ENCODE measurements at places on chromosomes 7 and 10.

- DNase-seq: no peak
These were observed 31.0 kb downstream of the BET1 start for GRCh38 chr7:93973134-93973533.

- DNase-seq: no peak
These were observed 106.7 kb downstream of the TNS3 start for GRCh38 chr7:47474937-47475879.

GRCh38 chr7:101177644-101178043 lies 2.4 kb downstream of the NAT16 start:
- DNase-seq: no peak

- DNase-seq: no peak
These were observed 524.3 kb downstream of the DNAJB6 start for GRCh38 chr7:157861031-157861491.

DNA sequence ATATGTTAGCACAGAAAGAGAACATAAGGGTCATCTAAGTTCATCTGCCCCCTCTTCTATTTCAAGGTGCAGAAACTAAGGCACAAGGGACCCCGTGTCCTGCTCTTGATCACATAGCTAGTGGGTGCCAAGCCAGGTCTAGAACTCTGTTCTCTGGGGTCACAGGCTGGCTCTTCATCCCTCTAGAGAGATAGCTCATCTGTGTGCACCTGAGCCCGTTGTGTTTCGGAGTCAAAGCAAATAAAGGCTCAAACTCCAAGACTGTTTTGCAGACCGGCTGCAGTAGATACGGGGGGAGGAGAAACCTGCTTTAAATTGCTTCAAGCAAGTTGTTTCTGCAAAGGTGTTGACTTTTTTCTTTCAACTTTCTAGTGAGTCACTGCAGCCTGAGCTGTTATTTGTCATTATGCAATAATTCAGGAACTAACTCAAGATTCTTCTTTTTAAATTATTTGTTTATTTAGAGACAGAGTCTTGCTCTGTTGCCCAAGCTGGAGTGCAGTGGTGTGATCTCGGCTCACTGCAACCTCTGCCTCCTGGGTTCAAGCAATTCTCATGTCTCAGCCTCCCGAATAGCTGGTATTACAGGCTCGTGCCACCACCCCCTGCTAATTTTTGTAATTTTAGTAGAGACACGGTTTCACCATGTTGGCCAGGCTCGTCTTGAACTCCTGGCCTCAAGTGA lies 6.5 kb downstream of the BLVRA start:
- DNase-seq: no peak

DNA sequence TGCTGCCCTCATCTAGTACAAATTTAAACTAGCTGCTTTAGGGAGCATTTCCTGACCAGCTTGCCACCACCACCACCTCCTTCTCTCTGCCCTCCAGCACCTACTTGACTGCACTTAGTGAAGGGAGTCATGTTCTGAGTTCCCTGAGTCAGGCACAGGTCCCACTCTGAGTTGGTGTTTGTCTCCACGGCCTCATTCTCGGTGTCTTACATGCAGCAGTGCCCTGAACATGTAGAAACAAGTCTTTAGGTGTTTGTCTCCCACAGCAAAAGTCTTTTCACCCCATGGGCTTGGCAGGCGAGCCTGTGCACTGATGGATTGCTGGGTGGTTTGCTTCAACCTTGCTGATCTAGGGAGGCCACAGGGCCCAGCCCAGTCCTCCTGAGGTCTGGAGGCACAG lies 16.9 kb downstream of the TSPAN14 start:
- no peak for DNase-seq

- no peak for DNase-seq
These were observed 66.4 kb upstream of the TNRC18 start for GRCh38 chr7:5489991-5490536.

- DNase-seq: no peak
These were observed 90.3 kb downstream of the MYL10 start for GRCh38 chr7:101538596-101539459.

- DNase-seq: no peak
These were observed 166.8 kb upstream of the HABP2 start for GRCh38 chr10:113386005-113386404.

DNA sequence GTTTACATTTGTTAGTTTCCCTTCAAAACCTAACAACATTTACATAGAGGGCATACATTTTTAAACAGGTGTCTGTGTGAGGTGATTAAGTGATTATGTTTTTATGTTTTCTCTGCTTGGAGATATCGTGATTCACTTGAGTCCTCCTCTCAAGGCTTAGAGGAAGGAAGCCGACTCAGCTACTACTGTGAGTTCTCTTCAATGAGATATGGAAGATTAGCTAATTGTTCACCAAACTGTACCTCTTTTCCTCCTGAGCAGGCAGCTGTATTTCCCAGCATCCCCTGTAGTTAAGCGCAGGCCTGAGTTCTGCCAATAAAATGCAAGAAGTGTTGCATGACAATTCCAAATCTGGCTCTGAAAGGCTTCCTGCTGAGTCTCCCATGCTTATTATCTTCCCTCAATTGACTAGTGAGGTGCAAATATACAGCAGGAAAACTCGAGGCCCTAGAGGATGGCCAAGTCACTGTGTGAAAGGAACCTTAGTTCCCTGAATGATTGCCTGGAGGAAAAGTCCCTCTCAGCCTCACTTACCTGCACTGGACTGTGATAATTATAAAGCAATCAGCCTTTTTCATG lies 528.7 kb downstream of the GRM8 start:
- no peak for DNase-seq

DNA sequence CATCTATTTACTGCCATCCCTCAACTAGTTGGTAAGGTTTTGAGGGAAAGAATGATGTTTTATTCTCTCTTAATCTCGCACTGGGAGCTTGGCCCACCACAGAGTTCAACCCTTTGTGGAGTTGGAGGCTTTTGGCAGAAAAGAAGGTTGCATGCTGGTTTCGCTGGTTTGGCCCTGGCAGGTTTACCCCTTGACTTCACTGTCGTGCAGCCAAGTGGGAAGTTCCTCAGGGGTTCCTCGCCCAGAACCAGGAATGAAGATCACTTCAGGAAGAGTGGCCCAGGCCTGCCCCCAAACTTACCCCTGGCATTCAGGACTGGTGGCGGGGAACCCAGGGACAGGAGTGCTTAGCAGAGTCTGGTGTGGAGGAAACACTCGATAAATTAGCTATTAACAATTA lies 103.1 kb upstream of the LYZL2 start:
- DNase-seq: no peak

- DNase-seq: no peak
These were observed 78.0 kb downstream of the NRP1 start for GRCh38 chr10:33256458-33256857.

GRCh38 chr7:156000601-156001396 lies 188.5 kb upstream of the SHH start:
- DNase-seq: no peak

- DNase-seq: no peak
These were observed 40.7 kb upstream of the LEP start for GRCh38 chr7:128200376-128200775.

GRCh38 chr10:130230611-130231010 lies 94.4 kb downstream of the GLRX3 start:
- no peak for DNase-seq

GRCh38 chr10:68046642-68047041 lies 28.4 kb downstream of the HERC4 start:
- DNase-seq: no peak

DNA sequence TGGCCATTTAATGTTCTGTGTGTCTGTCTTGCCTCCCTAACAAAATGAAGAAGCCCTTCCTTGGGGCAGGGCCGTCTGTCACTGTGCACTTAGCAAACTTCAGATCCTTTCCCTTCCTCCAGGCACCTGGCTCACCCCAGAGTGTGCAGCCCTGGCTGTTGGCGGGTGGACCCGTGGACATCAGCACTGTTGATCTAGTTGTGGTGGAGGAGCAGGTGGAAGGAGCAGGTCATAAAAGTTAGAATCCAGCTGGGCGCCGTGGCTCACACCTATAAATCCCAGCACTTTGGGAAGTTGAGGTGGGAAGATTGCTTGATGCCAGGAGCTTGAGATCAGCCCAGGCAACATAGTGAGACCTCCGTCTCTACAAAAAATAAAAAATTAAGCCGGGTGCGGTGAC lies 12.7 kb downstream of the RAB19 start:
- DNase-seq: no peak

DNA sequence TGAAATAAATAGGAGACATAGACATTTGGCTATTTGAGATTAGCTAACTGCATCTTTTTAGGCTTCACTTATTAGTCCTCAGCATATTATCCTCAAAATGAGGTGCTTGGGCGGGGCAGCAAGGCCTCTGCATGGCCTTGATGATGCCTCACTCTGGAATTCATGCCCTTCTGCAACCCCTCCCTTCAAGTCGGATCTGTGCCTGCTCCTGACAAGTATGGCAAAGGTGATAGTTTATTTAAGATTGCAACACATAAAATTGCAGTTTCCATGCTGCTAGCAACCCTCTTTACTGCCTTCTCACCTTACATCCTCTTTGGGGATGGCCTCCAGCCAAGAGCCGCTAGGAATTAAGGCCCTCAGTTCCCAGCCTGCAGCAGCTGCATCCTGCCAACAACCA lies 241.3 kb upstream of the ADARB2 start:
- no peak for DNase-seq

DNA sequence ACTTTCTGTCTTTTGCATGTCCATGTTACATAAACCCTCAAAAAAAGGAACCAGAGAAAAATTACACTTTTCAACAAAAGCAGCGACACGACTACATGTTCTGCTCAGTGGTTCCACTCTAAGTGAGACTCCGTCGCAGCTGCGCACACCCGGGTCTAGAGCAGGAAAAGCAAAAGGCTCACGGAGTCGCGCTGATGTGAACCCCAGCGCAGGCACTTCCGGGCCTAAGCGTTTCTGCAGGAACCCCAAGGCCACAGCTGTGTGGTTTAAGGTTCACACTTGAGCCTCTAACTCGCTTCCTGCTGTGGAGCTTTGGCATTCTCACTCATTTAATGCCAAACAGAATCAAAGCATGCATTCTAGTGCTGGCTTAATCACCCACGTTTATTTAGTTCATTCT lies 240.3 kb downstream of the DNAJB6 start:
- DNase-seq: no peak

- no peak for DNase-seq
These were observed 168.6 kb downstream of the LRMDA start for GRCh38 chr10:75599875-75600648.

DNA sequence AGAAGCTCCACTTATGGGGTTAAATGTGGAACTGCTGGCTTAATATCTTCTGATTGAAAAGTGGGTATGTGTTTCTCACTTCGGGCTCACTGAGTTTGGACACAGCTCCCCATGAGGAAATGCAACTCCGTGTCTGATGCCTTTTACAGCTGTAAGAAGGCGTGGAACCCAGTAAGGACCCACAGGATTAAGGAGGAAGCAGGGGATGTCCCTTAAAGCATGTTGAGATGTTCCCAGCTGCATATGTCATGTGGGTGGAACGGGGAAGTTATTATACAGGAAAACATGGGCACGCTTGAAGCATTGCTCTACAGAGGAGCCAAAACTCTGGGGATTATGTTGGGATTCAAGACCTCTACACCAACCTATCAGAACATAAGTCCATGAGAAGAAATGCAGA lies 224.4 kb downstream of the NEBL start:
- DNase-seq: no peak

GRCh38 chr10:80917636-80918035 lies 379.9 kb downstream of the SH2D4B start:
- DNase-seq: no peak

- no peak for DNase-seq
These were observed 122.7 kb downstream of the GPR158 start for GRCh38 chr10:25297466-25297865.

DNA sequence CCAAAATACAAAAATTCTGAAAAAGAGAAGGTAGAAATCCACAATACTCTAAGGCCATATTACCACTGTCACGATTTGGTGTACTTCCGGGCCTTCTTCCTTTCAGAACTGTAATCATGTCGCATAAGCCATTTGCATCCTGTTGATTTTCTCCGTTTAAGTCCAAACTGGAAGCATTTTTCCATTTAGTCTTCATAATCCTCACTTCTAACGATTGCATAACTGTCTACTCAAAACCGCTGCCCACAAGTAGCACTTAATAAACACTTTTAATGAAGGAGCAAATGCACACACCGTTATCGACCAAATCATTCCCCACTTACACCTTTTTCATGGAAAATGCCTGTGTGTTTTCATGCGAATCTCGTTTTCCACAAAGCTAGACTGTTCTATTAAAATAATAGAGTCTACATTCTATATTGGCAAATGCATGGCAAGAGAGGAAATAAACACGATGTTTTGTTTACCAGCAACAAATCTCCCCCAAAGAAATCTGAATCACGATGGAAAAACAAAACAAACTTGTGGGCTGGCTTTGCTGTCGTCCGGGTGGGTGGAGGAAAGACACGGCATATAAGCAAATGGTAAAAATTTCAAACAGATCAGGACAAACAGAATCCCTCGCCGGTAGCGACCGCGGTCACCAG lies 1.0 kb downstream of the ATE1 start:
- no peak for DNase-seq

GRCh38 chr7:21338728-21339164 lies 89.1 kb upstream of the SP4 start:
- DNase-seq: no peak

DNA sequence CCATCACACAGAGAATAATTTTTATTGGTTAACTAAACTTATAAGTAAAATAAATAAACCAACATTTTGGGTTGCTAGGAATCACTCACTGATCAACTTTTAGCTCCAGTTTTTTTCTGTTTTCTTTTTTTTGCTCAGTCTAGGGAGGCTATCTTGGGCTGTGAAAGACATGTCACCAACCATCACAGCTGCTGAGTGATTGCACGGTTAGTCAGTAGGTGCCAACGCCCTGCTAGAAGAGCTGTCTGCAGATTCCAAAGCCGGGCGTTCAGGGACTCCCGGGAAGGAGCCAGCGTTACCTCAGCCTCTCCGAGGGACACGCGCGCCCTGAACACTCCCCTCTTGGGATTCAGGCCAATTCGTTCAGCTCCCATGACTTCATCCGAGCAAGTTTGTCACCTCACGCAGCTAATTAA lies 604 bp upstream of the STAM start:
- no peak for DNase-seq

DNA sequence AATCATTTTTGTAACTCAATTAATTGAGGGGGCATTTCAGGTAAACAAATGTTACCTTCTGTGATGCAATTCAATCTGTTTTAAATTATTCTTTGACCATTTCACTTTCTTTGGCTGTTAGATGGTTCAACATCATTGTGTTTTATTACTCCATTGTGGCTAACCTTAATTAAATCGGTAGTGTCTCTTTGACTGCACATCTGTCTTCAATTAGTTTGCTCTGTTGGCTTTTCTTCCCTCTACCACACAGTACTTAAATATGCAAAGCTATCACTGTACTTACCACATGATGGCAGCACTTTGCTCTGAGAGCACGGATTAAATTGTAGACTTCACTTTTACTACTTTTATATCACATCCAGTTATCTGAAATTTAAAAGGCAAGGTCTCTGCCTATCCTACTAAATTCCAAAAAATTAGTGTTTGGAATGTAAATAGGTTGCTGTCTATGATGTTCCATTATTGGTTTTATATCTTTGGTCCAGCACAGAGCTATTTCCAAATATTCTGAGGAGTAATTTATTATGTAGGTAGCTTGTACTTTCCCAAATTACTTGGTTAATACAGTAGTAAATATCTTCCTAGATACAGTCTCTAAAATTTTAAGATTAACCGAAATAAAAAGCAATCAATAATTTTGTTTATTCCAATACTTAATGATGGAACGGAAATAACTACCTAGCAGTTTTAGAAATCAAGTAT lies 352.0 kb downstream of the PCLO start:
- peak; percentile 3 for DNase-seq

- no peak for DNase-seq
These were observed 13.4 kb downstream of the HEPACAM2 start for GRCh38 chr7:93212881-93213280.

Measured in cerebellar nuclear complex (tissue), 1 donor.